ENCODE measurements at places on chromosomes 16 and 17. TPM values are rescaled to one million over a fixed set of nuclear protein-coding genes. Genes with fewer than 3 reads are reported as not detected.

Gene KRT40
- total RNA-seq, result not detected

Gene KRTAP4-6
- not detected for total RNA-seq

Gene CALB2
- 0.33 TPM for total RNA-seq

Gene ZNF385C
- not detected for total RNA-seq

Gene TBC1D3B
- total RNA-seq, result 1.5 TPM

Gene DLX3
- not detected for total RNA-seq

Gene AIPL1
- not detected for total RNA-seq

Gene SMIM36
- not detected for total RNA-seq

Gene CARD14
- under 0.01 TPM for total RNA-seq

Gene KRT31
- total RNA-seq, result not detected

Gene CDT1
- total RNA-seq, result 10.9 TPM

Gene PIMREG
- 3.1 TPM for total RNA-seq

Gene DOC2B
- not detected for total RNA-seq

Gene HASPIN
- total RNA-seq, result 5.1 TPM

Gene LDHD
- total RNA-seq, result 2.8 TPM

Gene TMIGD1
- total RNA-seq, result not detected

Gene KRT33A
- not detected for total RNA-seq

Gene CA5A
- total RNA-seq, result not detected

Gene RAP1GAP2
- 0.83 TPM for total RNA-seq

Gene PRSS27
- total RNA-seq, result 0.58 TPM

Gene CHST5
- 0.15 TPM for total RNA-seq

Gene KCNJ12
- total RNA-seq, result 0.15 TPM

Gene TM4SF5
- not detected for total RNA-seq

Gene CLDN9
- under 0.01 TPM for total RNA-seq
